ENCODE measurements at places on chromosomes 5 and 9.

DNA sequence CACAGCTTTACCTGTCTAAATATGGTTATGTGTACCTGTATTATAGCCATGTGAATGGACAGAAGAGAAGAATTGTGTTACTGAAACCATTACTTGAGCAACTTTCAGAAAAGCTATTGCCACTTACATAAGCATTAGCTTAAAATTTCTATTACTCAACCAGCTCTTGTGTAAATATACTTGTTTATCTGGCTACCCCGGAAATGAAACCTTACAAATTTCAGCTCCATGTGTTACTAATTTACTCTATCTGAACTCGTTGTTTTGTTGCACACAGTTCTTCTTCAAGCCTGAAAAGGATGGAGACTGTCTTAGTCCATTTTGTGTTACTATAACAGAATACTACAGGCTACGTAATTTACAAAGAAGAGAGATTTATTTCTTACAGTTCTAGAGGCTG is 22.5 kb upstream of the ADAMTSL1 start:
- DNase-seq: no peak

DNA sequence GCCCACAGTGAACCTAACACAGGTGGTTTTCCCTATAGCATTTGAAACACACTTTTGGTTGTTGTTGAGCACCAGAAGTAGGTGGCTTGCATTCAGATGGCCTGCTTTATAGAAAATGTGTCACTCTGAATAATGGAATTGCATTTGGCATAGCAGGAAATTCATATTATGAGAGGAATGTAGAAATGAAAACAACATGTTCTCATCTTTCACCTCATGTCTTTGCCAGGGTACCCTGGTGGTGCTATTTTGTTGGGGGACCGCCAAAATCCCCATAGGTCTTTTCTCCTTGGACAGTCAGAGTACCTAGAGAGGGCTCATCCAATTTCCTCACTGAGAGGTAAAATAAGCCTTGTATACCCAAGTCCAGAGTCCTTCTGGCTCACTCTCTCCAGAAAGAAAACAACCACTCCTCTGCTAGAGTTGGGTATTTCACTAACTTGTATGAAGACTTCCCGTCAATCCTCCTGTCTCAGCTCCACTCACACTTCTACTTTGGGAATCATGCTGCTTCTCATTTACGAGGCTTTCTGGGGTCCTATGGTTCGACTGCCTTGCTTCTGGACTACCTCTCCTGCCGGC is 67.4 kb downstream of the MRPS27 start:
- DNase-seq: no peak

DNA sequence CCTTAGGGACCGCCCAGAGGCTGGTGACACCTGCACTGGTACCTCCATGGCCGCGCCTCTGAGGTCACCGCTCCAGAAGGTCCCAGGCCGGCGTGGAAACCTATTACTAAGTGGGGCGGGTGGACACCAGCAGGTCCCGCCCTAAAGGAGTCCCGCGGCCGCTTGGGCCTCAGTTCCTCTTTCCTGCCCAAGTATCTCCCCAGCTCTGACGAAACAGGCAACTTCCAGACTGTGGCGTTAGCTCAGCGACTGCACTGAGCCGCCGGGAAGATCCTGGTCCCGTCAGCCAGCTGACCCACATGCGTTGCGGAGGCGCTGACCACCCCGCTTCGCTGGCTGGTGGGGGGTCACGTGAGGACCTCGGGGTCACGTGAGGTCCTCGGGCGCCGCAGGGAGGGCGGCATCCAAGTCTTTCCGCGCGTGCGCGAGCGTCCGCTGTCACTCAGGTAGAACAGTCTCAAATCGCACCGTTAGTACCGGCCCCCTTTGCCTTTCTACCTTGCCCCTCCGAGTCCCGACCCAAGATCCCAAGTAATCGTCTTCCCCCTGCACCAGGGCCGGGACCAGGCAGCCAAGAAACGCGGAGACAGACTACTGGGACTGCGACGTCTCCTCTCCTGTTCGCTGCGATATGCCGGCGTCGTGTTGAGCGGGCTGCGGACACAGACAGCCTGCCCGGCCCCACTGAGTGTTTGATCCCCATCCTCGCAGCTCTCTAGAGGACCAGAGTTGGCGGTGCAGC is 53.7 kb upstream of the KDM4C start:
- peak; percentile 75 for DNase-seq

DNA sequence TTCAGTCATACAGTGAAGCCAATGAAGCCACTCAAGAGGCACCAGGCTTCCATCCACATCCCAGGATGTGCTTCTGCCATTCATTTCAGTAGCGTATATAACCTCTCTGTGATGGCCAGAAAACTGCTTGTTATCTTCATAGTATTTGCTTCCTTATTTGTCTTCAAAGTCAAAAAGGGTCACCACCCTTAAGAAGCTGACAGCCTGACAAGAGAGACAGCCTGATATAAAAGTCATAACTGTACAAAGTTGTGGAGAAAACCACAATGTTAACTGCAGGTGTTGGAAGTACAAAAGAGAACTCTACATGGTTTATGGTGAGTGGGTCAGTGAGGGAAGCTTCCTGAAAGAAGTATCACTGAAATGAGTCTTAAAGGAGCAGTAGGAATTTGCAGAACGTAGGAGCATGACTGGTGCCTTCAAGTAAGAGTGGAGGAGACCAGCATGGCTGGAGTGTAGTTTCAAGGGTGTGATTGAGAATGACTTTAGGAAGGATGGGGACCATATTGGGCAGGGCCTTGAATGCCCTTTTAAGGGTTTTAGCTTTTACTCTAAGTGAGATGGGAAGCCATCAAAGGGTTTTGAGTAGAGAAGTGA is 33.7 kb downstream of the NIM1K start:
- no peak for DNase-seq

- no peak for DNase-seq
Observed at GRCh38 chr5:79070350-79070667, 742 bp downstream of the BHMT2 start.

DNA sequence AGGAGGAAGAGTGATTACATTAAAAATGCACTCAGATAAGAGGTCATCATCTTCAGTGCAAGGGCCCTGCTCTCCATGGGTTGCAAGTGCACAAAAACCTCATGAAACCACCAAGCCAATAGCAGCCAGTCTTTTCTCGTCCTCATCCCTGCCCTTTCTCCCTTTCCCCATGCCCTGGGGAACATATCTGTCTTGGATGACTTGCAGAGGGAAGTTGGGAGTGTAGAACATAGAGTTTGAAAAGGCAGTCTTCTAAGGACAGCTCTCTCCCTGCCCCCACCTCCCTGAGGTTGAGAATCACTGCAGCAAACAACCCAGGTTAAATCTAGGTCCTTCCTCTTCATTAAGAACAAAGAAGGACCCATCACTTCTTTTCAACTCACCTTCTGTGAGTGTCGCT is 22.0 kb downstream of the DDX31 start:
- no peak for DNase-seq

- no peak for DNase-seq
Observed at GRCh38 chr5:42381973-42382372, 41.3 kb upstream of the GHR start.

DNA sequence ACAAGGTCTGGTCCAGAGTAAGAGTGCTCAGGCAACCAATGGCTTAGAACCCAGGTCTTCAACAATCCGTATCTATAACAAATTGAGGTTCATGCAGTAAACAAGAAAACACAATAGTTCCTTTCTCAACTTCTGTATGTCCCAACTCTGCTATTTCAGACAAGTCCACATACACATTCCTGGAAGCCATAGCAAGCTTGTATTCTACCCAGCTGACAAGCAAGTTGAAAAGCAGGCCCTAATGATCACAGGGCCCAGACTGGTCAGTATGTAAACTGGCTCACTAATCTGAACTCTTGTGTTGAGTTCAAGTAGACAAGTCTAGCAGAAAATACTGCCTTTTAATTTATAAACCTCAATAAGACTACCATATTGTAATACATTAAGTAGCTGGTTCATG is 26.9 kb downstream of the FNIP1 start:
- no peak for DNase-seq

- DNase-seq: no peak
Observed at GRCh38 chr5:145991044-145991575, 54.7 kb downstream of the SH3RF2 start.

GRCh38 chr5:141313711-141314110 is 6.9 kb downstream of the TAF7 start:
- DNase-seq: no peak

GRCh38 chr5:51678330-51678729 is 295.1 kb downstream of the ISL1 start:
- DNase-seq: no peak

DNA sequence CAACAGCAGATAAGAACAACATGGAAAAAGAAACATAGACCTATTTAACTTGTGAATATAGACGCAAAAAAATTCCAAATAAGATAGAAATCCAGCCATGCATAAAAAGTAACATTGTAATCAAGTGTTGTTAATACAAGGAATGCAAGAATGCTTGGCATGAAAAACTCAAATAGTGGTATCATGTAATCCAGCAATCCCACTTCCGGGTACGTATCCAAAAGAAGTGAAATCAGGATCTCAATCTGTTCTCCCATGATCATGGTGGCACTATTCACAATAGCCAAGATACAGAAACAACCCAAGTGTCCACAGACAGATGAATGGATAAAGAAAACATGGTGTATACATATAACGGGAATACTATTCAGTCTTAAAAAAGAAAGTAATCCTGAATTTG is 437.4 kb downstream of the ARHGEF28 start:
- no peak for DNase-seq

DNA sequence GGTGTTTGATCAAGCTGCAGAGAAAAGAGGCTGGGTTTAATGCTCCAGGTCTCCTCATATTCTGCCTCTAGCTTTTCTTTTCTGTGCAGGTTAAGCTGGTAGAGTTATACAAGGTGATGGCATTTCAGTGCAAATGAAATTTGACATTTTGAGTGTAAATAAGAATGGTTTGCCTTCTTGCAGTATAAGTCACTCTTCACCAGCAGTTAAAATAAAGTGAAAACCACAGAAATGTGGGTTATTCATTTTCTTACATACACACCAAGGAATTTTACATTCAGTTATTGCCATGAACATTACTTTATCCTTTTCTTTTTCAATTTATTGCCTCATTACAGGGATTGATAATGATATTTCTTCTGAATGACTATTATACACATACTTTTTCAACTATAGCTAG is 337.5 kb upstream of the PCSK5 start:
- no peak for DNase-seq

- DNase-seq: no peak
Observed at GRCh38 chr5:145996135-145996534, 59.8 kb downstream of the SH3RF2 start.

DNA sequence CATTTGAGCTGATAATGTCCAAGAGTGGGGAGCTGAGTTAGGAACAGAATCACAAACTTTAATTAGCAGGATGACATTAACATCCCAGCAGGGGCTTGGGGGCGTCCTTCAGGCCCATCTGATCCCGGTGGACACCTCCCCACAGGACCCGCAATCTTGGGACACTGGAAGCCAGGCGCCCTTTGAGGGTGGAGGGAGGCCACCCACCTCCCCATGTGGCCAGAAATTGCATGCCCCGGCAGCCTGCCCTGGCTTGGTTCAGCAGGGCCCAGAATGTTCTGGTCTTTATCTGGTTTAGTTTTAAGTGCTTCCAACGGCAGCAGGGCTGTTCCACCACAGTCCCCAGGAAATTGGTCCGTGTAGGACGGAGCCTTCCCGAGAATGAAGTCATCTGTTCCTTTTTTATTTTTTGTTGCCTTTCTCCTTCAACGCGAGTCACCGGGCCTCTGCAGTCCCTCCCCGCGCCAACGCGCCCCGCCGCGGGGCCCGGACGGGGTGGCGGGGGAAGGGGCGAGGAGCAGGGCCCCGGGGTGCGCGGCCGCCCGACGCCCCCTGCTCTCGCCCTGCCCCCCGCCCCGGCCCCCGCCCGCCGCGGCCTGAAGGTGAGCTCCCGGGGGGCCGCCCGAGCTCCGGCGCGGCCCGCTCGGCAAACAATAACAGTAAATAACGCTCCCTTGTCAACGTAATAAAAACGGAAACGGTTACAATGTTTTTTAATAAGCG is 207.9 kb downstream of the C9orf50 start:
- DNase-seq: no peak

DNA sequence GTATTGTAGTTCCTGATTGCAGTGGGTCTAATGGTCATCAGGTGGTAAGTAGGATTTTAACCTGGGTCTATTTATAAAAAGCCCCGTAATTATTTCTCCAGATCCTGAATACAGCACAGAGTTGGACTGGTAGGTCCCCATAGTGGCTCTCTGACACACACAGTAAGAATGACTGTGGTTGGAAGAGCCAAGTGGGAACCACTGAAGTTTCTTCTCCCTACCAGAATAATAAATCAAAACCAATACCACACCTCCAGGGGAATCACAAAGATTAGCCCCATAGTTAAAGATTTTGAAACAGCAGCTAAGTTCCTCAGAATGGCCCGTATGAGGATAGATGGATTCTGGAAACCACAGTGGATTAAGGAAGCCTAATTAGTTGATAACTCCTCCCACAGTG is 68.4 kb upstream of the ZFR start:
- no peak for DNase-seq

DNA sequence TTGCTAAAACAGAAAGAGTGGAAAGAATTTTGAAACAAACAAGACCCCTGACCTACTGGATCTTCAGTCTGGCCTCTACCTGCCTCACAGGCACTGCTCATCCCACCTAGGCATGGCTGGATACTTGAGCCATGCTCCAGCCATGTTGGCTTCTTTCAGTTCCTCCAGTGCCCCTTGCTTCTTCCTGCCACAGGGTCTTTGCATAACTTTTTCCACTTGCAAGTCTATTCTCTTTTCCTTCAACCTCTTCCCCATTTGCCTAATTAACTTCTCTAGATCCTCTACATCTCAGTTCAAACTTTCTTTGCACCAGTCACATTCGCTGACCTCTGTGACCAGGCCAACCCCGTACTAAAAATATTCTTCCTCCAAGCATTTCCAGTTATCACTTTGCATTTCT is 50.4 kb downstream of the STARD4 start:
- DNase-seq: no peak

DNA sequence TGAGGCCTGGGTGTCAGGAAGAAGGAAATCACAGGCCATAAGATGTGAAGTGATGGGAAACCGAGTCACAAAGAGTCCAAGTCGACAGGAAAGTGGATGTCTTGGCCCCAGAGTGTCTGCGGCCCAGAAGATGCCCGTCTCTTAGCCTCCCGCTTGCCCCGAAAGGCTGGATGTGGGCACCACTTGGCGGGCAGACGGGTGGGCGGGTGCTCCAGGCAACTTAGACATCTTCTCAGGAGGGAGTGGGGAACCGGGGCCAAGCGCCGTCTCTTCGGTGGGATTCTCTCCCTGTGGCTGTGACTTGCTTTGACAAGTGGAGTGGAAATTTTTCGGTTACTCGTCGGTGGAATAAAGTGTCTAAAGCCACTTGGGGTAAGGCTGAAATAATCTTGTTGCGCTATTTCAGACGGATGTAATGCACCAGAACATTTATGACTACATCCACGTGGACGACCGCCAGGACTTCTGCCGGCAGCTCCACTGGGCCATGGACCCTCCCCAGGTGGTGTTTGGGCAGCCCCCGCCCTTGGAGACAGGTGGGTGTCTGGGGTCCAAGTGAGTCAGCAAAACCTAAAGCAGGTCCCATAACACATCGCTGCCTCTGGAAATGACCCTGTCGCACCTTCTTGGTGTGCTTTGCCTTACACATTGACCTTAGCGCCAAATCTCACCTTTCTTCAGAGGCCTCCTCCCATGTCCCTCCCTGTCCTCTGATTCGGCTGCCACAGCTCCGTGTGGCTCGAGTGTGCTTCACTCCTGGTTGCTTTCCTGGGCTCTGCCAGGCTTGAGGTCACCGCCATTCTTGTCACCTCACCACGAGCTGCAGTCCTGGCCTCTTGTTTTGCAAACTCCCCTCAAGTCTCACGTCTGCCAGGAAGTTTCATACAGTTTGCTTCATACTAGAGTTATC is 20.4 kb upstream of the EXOC3 start:
- no peak for DNase-seq

All from CD4-positive, alpha-beta memory T cell (primary cell).